Cardiac fibroblast (primary cell): ENCODE measurements at places on chromosomes 6 and 20.

- DNase-seq: peak; percentile 14
Measured at GRCh38 chr6:24357336-24358218, at the start of gene DCDC2. DCDC2 (minus strand) TSS chr6:24358059; CDS start chr6:24357750, 309 bp downstream.

DNA sequence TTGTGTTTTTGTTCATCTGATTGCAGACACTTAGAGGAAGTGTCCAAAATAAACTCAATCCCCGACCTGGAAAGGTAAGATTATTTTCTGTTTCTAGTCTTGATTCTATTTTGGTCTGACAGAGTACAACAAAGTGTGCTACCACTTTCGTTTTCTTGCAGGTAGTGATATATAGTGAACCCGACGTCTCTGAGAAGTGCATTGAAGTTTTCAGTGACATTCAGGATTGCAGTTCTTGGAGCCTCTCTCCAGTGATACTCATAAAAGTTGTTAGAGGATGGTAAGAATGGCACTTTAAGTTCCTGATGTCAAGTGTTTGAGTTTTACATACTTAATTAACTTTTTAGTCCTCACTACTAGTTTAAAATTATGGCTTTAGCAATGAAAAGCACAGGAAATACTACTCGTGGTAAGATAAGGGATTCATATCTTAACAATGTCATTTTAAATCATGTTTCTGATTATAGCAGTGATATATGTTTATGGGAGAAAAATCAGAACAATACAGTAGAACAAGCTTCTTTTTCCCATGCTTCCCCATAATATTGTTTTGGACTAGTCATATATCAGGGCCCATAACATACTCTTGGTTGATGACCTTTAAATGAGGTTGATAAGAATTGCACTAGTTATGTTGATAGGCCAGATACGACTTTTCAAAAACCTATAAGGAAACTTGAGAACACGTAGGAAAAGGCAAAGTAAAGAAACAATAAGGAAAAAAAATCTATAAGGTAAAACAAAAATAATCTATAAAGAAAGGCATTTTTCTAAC is 104.0 kb downstream of the RTN4IP1 start:
- DNase-seq: no peak

DNA sequence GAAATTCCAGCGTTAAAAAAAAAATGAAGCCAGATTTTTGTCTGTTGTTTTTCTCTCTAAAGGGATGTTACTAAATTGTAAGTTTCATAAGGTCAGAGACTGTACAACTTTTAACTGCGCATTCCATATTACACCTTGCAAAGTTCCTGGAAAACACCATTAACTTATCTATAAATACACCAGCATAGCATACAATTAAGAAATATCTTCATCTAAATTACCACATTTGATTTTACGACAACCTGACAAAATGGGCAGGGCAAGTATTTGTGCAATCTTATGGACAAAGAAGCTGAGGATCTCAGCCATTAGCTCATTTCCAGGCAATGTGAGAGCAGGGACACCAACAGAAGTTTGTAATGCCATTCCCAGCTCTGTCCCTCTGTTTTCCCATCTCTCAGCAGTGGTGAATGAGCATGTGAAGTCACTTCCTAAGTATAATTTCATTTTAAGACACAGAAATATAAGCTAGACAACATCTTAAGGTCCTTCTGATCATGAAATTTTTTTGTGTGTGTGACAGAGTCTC is 12.9 kb upstream of the GCM1 start:
- DNase-seq: peak; percentile 9

- no peak for DNase-seq
Measured at GRCh38 chr20:58142843-58143185, 85.6 kb downstream of the ANKRD60 start.

DNA sequence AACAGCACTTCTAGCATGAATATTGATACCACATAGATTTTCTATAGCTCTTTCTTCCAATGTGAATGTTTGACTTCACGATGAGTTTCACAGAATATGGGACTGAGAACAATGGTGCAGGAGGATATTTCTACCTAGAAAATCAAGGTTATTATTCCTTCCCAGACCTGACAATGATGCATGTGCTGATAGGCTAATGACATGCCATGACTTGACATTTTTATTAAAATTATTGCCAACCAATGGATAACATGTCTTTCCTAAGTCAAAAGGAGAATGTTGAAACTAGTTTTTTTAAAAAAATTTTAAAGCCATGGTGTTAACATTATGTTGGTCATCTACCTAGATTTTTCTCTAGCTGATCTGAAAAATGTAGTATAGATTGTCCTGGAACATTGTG is 923 bp downstream of the IL17A start:
- no peak for DNase-seq
